ENCODE measurements at places on chromosomes 12 and 14.

- DNase-seq, result no peak
Measured at GRCh38 chr14:55353686-55354467, 57.8 kb downstream of the ATG14 start.

- no peak for DNase-seq
Measured at GRCh38 chr14:74429221-74429691, 3.2 kb upstream of the SYNDIG1L start.

- DNase-seq, result no peak
Measured at GRCh38 chr14:102760496-102761193, 16.6 kb upstream of the TRAF3 start.

DNA sequence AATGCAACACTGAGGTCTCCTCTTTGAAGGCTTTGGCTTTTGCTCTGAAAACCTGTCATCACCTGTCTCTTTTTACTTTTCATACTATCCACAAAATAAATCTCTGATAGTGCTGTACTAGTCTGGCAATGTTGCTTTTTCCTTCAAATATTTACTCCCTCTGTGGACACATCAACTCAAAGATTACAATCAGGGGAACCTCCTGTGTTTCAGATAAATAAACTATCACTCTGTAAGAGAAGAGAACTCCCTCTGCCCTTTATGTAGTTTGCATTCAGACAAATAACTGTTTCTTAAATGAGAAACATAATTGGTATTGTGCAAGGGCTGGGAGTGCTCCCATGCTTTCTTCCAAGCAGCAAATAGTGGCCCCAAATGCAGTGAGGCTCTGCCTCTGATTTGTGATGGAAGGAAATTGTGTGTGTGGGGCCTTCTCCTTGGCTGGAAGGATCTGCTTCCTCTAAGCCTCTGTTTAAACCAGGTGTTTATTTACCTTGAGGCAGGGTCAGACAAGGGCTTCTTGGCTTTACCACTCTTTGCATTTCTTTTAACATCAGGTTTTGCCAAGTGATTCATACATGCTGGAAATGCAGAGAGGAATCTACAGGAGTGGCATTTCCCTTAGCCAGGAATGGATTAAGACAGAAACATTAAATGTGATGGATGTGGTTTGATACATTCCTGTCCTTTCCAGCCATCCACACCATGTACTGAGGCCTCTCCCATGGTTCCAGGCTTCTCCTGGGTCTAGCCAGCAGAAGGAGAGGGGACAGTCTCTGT is 69.0 kb downstream of the AKAP6 start:
- peak; percentile 10 for DNase-seq

GRCh38 chr12:52335598-52336262 is 14.5 kb upstream of the KRT83 start:
- no peak for DNase-seq

GRCh38 chr14:95157327-95158189 is at the start of gene DICER1:
Gene DICER1 (minus strand): TSS chr14:95157529. CDS start chr14:95133458, 24,071 bp downstream.
- DNase-seq, result peak; percentile 99

- peak; percentile 66 for DNase-seq
Measured at GRCh38 chr12:118061011-118061872, at the start of gene WSB2. Gene WSB2 (minus strand): TSS chr12:118061179. CDS start chr12:118061048, 131 bp downstream.

- DNase-seq, result no peak
Measured at GRCh38 chr14:103743691-103744090, 28.1 kb downstream of the ZFYVE21 start.

GRCh38 chr12:88179436-88180014 is 37.4 kb downstream of the TMTC3 start:
- no peak for DNase-seq

GRCh38 chr12:67082221-67082620 is 186.9 kb upstream of the CAND1 start:
- DNase-seq, result no peak

DNA sequence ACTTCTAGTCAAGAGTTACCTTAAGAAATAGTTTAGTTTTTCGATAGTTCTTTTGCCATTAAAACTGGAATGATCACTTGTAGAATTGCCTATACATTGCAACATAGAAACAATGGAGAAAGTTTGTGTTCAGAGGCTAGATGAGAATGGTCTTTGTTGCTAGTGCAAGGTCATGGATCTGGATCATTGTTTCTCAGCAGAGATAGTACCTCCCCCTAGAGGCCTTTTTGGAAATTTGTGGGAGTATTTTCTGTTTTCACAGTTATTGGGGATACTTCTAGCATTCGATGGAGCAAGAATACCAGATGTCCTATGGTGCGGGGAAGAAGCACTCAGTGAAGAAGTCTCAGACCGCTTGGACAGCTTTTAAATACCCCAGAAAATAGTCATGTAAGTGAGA is 138.8 kb upstream of the HMGA2 start:
- DNase-seq, result no peak

- no peak for DNase-seq
Measured at GRCh38 chr14:20434701-20435581, 1.0 kb downstream of the KLHL33 start.

GRCh38 chr12:72491426-72491825 is 219.3 kb downstream of the TRHDE start:
- peak; percentile 26 for DNase-seq

- no peak for DNase-seq
Measured at GRCh38 chr12:89891933-89892332, 183.3 kb upstream of the ATP2B1 start.
